ENCODE measurements at places on chromosomes 5 and 9.

- DNase-seq, result no peak
Measured at GRCh38 chr5:169974121-169974770, 6.0 kb downstream of the INSYN2B start.

DNA sequence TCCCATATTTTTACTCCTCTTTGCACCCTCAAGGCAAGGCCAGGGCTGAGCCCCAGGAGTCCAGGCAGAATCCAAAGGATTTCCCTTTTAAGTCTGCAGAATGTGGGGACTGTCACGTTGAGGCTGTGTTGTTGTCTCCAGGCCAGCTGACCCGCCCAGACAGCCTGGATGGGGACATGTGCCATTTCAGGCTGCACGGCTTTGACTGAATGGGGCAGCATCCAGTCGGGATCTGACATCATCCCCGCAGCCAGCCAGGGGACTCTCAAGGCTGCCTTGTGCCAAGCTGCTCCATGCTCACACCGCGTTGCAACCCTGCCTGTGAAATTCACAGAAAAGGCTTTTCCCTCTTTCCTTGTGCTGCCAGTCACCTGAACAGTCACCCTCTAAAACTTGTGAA is 2.2 kb upstream of the ZNF366 start:
- DNase-seq, result no peak

GRCh38 chr9:28927691-28928090 is 1354.4 kb upstream of the C9orf72 start:
- DNase-seq, result no peak

GRCh38 chr5:142697356-142698255 is 11.7 kb upstream of the FGF1 start:
- DNase-seq, result no peak

GRCh38 chr5:168978015-168978414 is 322.9 kb downstream of the SLIT3 start:
- no peak for DNase-seq

- DNase-seq, result no peak
Measured at GRCh38 chr5:133819977-133820471, 148.4 kb downstream of the C5orf15 start.

DNA sequence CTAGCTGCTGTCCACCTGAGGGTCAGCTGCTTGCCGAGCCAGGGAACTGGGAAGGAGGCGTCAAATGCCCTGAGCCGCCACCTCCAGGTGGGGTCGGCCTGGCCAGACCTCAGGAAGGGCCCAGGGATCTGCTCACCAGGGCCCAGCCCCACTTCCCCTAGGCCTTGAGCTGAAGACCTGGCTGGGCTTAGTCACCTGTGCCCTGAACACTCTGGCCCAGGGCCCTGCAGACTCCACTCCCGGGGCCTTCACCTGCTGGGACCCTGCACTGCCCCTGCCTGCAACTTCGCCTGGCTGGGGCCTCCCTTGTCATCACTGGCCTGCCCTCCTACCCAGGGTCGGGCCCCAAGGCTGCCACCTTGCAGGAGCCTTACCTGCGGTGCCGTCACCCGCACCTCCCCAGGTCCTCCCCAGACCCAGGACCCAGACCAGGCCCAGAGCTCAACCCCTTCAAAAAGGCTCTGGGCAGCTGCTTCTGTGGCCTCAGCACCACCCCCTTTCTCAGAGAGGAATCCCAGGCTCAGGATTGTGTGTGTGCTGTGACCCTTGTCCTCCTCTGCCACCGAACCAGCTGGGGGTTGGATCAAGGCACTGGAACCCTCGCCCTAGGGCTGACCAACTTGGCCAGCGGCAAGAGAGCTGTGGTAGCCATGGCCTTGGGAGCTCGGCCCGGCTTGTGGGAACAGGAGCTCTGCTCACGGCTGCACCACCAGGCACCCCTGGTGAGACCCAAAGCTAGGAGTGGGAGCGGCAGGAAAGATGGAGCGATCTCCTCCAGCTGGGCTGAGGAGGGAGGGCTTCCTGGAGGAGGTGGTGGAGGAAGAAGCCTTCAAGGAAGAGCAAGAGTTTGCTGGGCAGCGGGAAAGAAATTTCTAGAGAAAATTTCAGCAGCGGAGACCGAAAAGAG is 1.2 kb upstream of the NELFB start:
- DNase-seq, result no peak

DNA sequence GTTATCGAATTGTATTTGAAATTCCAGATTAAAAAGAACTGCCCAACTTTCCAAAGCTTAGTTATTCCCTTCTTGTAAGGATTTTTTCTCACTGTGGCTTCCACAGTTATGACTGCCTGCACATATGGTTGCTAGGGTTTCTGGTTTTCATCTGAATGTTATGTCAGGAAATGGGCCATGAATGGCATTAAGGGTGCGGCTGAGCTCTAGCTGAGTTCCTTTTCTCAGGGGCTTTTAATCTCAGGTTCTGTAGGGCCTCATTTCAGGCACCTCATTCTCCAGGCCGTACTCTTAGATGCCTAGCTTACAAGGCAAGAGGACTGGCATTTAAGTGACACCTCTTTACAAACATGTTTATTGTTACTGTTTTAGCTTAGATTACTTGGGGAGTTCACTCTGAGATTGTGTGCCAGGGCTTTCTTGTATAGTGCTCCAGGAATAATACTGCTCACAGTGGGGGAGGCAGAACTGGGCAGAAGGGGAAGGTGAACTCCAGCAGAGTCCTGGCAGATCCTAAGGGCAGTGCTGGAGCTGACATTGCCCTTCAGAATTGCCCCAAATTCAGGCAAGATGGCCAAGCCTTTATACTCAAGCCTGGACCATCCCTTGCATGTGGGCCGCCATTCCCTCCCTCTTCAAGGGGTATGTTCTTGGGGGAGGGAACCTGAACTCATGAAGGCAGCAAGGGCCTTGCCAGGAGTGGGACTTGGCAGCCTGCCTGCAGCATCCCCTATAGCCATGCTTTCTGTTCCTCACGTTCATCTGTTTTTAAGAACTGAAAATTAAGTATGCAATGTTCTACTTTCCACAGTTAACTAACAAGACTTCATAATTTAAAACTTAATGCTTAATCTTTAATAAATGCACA is 111.5 kb downstream of the KDM4C start:
- DNase-seq, result no peak

DNA sequence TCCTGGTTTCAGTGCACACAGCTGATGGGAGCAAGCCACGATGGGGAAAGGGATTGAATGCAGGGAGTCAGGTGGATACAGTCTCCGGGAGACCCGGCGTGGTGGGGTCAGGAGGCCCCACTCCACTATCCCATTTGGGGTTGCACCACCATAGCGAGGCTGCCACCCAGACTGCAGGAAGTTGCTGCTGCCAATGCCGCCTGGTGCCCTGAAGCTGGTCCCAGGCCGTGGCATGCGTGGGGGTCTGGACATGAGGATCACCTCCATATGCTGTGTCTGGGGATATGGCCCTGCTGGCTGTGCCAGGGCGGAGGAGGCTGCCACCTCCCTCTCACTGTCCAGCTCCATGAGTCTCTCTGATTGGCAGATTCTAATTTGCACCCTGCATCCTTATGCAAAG is 45.3 kb downstream of the COL5A1 start:
- DNase-seq, result no peak

DNA sequence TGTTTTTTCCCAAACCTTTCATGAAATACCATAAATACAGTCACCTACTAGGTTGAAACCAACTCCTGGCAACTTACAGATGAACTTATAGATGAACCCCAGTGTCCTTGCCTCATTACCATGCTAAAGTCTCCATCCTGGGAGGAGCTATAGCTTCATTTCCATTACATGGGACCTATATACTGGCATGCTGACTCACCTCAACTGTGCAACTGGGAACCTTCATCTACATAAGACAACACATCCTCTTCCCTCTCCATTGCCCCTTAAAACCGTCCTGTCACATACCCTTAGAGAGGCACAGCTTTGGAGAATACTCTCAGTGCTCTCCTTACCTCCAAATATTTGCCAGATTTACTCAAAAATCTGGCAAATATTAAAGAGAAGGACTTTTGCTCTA is 638.3 kb downstream of the HTR1A start:
- DNase-seq, result no peak

DNA sequence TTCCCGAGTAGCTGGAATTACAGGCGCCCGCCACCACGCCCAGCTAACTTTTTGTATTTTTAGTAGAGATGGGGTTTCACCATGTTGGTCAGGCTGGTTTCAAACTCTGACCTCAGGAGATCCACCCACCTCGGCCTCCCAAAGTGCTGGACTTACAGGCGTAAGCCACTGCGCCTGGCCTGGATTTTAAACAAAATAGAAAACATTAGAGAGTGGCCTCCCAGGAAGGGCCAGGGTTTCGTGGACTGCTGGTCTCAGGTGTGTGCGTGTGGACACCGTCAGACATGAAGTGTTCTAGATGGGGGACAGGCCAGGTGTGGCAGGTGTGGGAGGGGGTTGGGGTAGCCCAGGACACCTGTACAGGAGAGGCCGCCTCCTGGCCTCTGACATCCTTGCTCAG is 7.0 kb upstream of the GBGT1 start:
- no peak for DNase-seq

GRCh38 chr5:61496446-61496845 is 164.4 kb downstream of the ZSWIM6 start:
- no peak for DNase-seq

- no peak for DNase-seq
Measured at GRCh38 chr5:126263591-126264184, 159.5 kb upstream of the GRAMD2B start.
